ENCODE measurements at places on chromosomes 13 and 19. TPM values are rescaled to one million over a fixed set of nuclear protein-coding genes. Genes with fewer than 3 reads are reported as not detected.

DNA sequence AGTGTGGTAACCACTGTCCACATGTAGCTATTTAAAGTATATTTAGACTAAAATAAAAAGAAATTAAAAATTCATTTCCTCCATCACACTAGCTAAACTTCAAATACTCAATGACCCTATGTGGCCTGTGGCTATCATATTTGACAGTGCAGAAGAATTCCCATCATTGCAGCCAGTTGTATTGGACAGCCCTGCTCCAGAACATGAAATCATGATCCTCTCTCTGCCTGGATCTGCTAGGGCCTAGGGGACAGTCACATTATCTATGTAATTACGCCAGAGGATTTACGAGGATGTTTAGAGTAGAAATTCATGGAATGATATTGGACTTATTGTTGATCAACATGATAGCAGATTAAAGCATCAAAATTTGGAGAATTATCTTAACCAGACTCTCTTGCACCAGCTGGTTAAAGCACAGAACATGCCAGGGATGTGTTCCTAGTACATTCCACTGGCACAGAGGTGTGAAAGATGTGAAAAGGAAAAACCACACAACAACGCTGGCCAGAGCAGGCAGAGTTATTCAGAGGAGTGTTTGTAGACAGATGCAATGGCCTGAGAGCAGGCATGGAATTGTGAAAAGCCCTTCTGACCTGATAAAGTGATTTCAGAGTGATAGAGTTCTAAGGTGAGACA, 108.9 kb upstream of the STARD13 start:
- no peak for DNase-seq

DNA sequence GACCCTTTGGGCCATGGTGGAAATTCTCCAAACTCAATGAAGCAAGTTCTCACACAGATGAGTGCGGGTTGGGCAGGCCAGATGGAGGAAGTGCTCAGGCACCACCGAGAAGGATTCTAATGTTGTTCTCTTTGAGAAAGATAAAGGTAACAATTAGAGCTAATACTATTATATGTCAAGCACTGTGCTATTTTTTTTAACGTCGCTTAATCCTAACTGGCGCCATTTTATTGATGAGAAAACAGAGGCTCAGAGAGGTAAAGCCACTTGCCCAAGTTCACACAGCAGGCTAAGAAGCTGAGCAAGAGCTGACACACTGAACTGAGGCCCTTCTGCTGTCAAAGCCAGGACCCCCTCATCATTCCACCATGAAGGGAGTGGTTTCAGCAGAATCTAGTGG, 1.0 kb downstream of the FBL start:
- DNase-seq, result peak; percentile 3

- DNase-seq, result no peak
These were observed 112.6 kb downstream of the KCNRG start for GRCh38 chr13:50127726-50128291.

DNA sequence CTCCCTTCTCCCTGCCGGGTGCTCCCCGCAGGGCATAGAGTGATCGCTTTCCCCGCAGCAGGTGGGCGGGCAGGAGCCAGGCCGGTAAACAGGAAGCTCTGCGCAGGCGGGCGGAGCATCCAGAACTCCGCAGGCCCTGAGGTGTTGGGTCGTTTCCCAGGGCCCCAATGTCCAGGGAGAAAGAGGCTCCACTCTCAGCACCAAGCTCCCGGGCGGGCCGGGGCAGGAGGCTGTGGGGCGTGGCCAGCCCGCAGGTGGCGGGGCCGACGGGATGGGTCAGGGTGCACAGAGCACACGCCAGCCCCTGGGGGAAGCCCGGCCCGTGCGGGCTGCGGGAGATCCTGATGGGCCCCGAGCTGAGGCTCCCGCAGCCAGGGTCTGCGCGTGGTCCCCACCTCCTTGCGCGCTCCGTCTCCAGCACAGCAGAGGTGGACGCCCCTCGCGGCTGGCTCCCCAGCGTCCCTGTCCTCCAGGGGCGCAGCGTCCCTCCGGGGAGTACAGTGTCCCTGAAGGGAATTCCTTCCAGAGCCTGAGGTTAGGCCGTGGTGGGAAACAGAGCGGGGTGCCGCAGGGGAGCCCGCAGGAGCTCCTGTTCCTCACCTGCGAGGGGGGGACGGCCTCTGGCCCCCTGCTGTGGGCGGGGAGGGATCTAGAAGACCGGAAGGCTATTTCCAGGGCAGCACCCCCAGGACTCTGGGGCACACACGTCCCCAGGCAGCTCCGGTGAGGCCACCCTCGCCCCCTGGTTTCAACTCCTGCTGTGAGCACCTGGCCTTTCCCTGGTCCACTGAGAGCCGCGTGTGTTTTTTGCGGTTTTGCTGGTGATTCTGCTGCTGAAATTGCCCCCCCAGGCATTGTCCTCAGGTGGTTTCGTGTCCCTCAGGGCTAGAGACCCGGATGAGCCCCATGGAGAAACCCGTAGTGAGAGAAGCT, 12.2 kb downstream of the PIP5K1C start:
- DNase-seq, result peak; percentile 43

ZIM2 gene
- total RNA-seq, result not detected

DNA sequence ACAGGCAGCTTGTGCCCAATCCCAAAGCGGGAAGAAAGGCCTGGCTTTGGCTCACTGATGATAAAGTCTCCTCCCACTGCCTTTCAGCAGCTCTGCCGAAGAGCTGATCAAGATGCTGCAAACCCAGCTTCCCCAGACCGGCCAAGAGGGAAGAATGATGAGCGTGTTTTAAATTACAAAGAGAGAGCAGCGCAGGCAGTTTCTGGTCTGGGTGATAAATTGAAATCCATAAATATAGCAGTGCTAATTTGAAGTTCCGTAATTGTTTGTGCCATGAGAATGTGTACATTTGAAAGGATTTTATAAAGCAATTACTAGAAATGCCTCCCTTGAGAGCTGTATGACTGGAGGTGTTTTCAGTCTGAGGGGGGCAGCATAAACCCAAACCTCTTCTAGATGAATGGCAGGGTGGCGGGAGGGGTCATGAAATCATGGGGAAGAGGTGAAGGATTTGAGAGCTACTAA, 171.8 kb downstream of the STK24 start:
- DNase-seq, result no peak

DNA sequence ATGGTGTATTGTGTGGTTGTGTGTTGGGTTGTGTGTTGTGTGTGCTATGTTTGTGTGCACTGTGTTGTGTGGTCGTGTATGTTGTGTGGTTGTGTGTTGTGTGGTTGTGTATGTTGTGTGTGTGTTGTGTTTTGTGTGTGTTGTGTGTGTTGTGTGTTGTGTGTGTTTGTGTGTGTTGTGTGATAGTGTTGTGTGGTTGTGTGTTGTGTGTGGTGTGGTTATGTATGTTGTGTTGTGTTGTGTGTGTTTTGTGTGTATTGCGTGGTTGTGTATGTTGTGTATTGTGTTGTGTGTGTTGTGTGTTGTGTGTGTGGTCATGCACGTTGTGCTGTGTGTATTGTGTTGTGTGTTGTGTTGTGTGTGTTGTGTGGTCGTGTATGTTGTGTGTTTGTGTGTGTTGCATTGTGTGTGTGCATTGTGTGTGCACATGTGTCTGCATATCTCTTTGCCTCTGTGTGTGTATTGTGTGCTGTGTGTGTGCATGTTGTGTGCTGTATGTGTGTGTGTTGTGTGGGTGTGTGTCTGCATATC, 2.9 kb downstream of the C3 start:
- no peak for DNase-seq
